Stimulated activated CD4-positive, alpha-beta T cell treated with anti-CD3 and anti-CD28 coated beads, TNF-alpha, amount 100 ng/mL, for 4 hours (primary cell): ENCODE measurements at places on chromosomes 11 and 22.

DNA sequence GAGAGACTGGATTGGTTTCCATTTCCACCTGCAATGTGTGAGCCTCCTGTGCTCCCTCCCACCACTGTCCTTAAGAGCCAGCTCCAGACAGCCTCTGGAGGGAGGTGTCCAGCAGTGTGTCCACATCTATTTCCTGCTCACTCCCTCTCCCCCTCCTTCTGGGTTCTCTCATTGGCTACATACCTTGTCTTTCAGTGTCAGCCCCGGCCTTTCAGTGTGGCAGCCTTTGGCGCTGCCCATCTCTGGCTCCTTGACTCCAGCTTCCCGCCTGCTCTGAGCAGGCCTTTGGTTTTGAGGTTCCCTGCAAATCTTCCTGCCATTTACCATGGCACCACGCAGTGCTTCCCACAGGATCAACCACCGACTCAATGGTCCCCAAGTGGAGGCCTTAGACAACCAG, 19.0 kb upstream of the PTPRJ start:
- no peak for DNase-seq

DNA sequence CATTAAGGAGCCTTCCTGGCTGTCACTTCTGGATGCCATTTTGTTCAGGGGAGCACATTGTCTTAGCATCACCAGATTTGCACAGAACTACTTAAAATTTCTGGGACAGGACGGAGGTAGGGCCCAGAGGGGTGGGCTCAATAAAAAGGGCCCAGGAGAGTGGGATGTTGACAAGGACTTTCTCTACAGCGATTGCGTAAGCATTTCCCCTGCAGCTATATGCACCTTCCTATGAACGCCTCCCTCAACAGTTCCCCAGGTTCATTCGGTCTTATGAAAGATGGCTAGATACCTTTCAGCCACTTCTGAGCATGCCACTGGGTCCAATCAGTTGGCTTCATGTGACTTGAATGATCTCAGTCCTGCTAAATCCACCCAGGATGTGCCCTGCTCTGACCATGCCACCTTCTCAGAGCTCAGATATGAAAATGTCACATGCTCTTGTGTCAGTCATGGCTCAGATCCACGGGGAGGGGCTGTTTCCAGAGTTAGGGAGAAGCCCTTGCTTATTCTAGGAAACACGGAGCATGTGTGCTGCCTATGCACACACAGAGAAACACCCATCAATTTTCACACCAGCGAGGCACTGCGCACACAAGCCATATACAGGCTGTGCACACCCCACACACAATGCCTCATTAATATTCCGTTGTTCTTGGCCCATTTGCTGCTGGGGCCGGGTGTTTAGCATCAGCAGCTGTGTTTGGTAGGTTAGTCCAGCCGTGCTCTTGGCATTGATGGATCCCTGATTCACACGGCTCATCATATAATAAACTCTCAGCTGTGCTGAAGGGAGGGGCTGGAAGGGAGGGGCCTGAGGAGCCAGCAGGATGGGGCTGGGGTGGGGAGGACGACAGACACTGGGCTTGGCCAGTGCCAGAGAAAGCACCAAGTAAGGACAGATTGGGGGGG, 52.5 kb upstream of the NNMT start:
- DNase-seq, result no peak

DNA sequence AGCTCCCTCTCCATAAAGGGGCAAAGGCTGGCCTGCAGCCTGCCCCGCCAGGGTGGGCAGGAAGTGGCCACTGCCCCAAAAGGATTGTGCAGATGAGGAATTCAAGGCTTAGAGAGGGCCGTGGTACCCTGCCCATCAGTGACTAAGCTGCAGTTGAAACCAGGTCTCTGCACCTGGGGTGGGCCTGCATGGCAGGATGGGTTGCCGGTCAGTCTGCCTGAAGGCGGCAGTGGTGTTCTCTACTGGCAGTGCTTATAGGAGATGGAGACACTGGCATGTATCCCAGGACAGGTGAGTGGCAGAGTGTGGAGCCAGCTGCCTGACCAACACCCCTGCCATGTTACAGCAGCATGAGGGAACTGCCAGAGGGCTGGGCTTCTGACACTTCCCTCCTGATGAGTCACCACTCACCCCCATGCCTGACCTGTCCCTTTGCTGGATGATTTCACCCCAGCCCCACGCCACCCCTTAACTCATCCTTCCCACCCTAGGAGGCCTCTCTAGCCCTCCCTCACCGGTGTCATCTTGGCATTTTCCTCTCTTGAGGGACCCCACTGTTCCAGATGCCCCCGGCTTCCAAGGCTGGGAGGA, 70.2 kb upstream of the LMO1 start:
- no peak for DNase-seq

DNA sequence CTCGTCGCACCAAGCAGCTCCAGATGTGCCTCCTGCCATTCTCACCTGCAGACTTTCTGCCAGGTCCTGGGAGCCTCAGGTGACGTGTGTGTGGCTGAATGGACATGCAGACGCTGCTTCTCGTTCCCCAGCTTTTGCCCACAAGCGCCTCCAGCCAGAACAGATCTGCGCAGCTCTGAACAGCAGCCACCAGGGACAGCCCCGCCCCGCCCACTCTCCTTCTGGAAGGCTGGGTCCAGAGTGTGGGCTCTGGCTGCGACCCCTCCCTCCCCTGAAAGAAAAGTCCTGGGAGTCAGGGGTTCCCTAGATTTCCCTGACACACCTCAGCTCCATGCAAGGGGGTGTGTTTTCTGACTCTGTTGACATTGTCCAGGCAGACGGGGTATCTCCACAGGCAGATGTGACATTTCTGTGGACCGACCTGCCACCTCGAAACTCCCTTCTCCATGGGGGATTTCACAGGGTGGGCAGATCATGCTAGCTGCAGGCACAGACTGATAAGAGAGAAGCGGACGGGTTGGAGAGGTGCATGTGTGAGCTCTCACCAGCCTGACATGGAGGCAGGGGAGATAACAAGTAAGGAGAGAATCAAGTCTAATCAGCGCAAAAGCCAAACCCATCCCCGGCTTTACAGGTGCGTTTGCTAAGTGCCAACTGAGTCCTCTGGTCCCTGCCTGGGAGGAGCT, 19.8 kb downstream of the SLCO2B1 start:
- no peak for DNase-seq

- no peak for DNase-seq
Observed at GRCh38 chr11:35949242-35949641, 5.4 kb downstream of the LDLRAD3 start.

GRCh38 chr11:35617687-35618496, at the start of gene FJX1:
TSS of gene FJX1 (plus strand) at chr11:35618460. CDS start at chr11:35618637, 177 bp downstream.
- DNase-seq, result peak; percentile 31

DNA sequence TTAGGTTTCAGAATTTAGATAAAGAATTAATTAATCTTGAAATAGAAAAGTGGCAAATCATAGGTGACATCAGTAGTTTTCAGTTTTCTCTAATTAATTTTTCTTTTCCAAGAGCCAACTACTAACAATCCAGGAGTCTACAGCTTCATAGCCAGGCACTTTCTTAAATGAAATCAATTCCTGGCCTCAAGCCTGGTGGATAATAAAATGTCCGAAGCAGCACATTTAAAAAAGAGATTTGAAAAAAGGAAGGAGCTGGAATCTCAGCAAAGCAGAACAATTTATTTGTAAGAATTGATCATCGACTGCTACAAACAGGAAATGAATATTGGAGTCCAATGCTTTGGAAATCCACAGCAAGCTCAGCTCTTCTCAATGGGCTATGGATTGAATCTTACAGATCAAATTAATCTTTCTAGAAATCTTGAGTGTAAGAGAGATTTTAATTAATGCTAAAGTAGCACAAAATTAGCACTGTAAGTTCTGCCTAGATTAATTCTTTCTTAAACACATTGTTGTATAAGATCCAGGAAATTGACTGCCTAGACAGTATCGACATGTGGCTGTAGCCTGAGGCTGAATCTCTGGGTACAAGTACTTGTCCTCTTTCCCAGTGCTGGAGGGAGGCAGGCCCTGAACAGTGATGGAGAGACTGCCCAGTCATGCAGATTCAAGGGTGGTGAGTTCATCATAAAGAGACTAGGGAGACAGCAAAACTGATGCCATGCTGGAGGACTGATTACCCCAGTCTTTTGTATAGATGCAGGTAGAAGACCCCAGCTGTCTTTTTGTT, 167.8 kb upstream of the POU2AF2 start:
- no peak for DNase-seq

DNA sequence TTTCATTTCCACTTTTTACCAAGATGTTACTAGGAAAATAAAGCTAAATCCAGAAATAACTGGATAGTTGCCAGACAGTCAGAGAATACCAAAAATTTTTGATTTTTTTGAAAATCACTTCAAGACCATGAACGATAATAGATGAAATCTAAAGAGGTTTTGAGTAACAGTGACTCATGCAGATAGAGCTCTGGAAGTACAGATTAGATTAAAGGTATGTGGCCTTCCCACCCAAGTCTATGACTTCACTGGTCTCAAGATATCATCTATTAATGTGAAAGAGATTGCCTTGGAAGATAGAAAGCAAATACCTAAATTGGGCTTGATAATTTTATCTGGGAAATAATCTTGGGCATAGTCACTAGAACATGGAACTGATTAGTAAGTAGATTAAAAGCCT, 415.9 kb downstream of the METTL15 start:
- DNase-seq, result no peak

GRCh38 chr11:129973068-129973467, 29.6 kb downstream of the PRDM10 start:
- DNase-seq, result no peak

GRCh38 chr22:46081831-46082210, 68.5 kb upstream of the PPARA start:
- no peak for DNase-seq

DNA sequence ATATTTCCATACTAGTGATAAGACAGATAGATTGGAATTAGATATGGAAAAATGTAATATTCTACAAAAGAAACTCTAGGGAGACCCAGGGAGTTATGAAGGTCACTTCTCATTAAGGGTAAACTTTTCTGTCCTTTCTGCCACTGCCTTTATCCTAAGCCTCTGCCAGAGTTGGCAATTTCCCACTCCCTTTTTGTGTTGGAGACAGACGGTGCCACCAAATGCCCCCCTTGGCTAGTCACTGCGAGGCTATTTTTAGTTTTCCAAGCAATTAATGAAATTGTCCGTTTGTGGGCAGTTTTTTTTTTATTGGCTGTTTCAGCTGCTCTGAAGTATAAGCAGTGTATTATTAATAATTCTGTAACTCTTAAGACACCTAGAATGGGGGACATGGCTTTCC, 67.6 kb upstream of the TENM4 start:
- no peak for DNase-seq

- no peak for DNase-seq
Observed at GRCh38 chr11:34395916-34396550, 38.2 kb upstream of the ABTB2 start.

GRCh38 chr22:42296381-42296853, 26.0 kb upstream of the TCF20 start:
- DNase-seq, result no peak

DNA sequence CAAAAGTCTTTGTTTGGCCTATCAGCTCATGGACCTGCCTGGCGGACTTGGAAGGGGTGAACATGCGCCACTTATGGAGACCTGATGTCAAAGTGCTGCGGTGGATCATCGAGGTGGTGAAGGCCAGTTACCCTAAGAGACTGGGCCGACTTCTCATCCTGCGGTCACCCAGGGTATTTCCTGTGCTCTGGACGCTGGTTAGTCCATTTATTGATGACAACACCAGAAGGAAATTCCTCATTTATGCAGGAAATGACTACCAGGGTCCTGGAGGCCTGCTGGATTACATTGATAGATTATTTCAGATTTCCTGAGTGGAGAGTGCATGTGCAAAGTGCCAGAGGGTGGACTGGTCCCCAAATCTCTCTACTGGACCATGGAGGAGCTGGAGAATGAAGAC, 17.9 kb downstream of the ALKBH3 start:
- no peak for DNase-seq

DNA sequence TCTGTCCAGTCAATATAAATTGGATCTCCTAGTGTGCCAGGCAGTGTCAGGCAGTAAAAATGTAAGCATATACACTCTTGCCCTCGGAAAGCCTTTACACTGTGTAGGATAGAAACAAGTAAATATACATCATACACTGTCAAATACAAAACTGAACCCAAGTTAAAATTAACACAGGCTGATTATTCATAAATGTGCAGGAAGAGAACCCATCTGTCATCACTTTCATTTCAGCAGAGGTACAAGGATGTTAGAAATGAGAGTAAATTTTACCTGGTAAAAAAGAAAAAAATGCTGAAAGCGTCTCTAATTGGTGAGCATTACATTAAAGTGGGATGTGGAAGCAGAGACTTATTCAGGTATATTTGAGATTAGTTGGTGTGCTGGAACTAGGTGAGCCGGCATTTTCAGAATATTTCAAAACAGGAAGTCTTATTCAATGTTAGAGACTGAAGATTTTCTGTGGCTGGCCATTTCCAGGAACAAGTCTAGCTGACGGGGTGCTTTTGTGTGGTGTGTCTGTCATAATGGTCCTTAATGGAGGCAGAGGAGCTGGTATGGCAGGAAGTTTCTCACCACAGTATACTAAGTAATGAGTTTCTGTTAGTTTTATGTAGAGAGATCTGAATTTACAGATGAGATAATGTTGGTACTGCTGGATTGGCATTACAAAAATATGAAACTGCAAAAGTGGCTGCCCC, 192.6 kb downstream of the CASP12 start:
- peak; percentile 15 for DNase-seq

DNA sequence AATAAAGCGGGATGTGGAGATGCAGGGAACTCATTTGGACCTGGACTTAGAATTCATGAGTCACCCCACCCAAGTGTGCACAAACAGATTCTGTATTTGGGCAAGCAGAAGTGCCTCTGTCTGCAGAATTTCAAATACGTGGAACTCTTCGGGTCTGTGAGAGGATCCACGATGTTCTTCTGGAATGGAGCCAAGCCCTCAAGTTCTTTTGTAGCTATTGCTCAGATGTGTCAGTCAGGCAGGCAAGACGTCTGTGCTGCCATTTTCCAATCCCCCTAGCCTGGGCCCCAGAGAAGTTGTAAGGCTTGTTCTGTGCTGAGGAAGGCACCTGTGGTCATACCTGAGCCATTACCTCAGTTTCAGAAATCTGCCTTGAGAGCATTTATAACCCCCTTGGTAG, 132.8 kb upstream of the RASSF10 start:
- DNase-seq, result no peak

- DNase-seq, result no peak
Observed at GRCh38 chr22:34966980-34967565, 98.9 kb upstream of the ISX start.

DNA sequence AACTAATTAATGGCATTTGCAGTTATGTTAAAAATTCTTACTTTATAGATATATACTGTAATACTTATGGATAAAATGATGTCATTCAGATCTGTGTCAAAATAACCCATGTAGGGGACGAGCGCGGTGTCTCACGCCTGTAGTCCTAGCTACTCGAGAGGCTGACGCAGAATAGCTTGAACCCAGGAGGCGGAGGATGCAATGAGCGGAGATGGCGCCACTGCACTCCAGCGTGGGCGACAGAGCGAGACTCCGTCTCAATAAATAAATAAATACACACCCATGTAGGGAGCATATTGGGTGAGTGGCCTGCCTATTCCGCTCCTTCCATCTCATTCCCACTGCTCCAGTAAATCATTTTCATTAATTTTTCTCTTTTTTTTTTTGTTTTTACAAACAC, 7.1 kb downstream of the SNU13 start:
- no peak for DNase-seq
